ENCODE measurements at places on chromosomes 1 and 21.

- DNase-seq = peak; percentile 50
Observed at GRCh38 chr1:41444785-41445184, 39.7 kb downstream of the EDN2 start.

GRCh38 chr1:227155004-227155403, 163.3 kb downstream of the CDC42BPA start:
- DNase-seq = no peak

DNA sequence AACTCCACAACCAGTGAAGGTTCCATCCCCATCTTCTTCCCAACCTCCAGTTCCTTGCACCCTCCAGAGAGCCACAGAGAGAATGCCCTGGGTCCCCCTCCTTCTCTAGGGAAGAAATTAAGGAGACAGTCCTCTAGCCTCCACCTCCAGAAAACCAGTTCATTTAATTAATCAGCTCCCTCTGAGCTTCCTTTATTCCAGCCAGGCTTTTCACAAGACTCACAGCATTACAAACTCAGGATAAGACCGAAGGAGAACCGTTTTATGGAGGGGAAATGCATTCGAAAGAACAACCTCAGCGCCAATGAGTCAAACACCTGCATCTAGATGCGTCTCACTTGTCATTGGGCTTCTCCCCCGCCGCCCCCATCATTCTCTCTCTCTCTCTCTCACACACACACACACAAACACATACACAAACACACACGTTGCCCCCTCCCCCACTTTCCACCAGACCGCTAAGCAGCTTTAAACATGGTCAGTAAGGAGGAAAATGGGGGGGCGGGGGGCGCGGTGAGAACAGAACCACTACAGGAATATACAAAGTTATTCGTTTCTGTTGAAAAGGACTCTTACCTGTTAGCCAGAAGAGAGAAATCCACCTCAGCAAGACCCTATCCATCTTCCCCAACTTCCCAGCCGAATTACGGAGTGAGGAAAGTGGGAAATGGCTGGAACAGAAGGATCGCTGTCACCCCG, 544 bp downstream of the ILDR2 start:
- DNase-seq = no peak

GRCh38 chr1:167489571-167490340, 28.6 kb downstream of the CD247 start:
- no peak for DNase-seq

GRCh38 chr1:178344513-178345091, 152.2 kb downstream of the CLEC20A start:
- no peak for DNase-seq

GRCh38 chr1:225650179-225650578, 2.7 kb downstream of the ENAH start:
- DNase-seq = no peak

GRCh38 chr1:173479649-173480048, 2.5 kb downstream of the PRDX6 start:
- DNase-seq = no peak

DNA sequence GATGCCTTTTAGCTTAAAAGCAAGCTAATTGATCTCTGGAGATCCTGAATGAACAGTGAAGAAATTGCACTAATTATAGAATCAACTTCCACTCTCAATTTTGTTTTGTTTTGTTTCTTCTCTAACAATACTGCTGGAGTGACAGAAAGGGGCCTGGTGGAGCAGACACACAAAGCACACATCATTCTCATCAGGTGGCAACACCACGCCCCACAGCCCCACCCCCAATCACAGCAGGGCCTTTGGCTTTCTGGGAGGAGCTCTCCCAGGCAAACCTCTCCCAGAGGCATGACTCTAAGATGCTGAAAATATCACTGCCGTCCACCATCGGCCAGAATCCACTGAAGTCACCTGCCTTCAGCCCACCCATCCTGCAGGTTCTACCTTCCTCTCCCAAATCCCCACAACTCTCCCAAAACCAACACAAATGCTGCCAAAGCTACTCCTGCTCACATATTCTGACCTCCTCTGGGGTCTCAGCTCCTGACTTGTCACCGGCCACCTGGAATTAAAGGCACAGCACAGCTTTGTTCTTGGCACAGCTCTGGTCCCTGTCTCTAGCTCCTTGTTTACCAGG, 120.7 kb downstream of the GRIK3 start:
- no peak for DNase-seq

- DNase-seq = no peak
Observed at GRCh38 chr1:45037456-45037855, 25.4 kb downstream of the UROD start.

Measured in GDM1 (cell line).